Activated CD4-positive, alpha-beta T cell treated with anti-CD3 and anti-CD28 coated beads, Interleukin-2, amount 10 ng/mL, durations not matched to agents 24 days and 14 days (primary cell): ENCODE measurements at places on chromosomes 3 and 15. TPM values are rescaled to one million over a fixed set of nuclear protein-coding genes. Genes with fewer than 3 reads are reported as not detected.

- no peak overlapping the region for H3K27ac ChIP-seq
- no peaks in the 10 kb centered on the region for H3K4me1 ChIP-seq
- peaks cover 2% of the 10 kb centered on the region for H3K27me3 ChIP-seq
- no peak overlapping the region for H3K4me3 ChIP-seq
Observed at GRCh38 chr3:105402287-105402801, 35.6 kb downstream of the ALCAM start.

GRCh38 chr15:22868928-22869327, 30.5 kb downstream of the NIPA2 start:
- peaks cover 43% of the 10 kb centered on the region for H3K36me3 ChIP-seq
- peaks cover 6% of the 10 kb centered on the region for H3K4me1 ChIP-seq
- H3K4me3 ChIP-seq, result no peak overlapping the region

- H3K36me3 ChIP-seq, result no peaks in the 10 kb centered on the region
- H3K27ac ChIP-seq, result no peak overlapping the region
- H3K4me3 ChIP-seq, result no peak overlapping the region
Observed at GRCh38 chr3:59065240-59065639, 15.4 kb upstream of the CFAP20DC start.

DNA sequence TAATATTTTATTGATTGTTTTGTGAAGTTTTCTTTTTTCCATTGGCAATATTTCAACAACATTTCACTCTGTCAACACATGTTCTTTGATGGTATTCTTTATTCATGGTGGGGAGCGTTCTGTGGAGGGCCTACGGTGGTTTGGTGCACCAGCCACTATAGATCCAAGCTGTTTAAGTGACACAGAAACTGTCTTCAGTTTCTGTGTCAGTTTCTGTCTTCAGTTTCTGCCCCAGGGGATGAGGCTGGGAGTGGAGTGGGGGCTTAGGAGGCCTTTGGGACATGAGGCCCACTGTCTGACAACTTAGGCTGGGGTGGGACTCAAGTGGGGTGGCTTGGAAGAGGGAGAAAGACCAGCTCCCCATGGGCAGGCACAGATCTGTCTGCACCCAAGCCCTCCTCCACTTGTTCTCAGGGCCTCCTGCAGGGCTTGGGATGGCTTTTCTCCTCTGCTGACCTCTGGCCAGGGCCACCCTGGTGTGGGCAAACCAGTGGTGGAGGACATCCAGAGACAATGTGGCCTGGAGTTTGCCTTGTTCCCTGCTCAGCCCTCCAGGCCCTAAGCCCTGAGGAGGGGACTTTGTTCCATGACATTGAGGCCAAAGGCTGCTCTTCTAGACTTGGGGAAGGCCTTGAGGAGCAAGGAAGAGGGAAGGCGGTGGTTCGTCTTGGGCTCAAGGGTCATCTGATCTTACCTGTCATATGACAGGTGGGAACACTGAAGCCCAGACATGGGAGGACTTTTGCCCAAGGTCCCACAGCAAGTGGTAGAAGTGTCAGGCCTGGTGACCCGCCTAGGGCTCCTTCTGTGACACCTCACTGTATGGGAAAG, 60.3 kb upstream of the SMAD6 start:
- DNase-seq, result no peak
- no peaks in the 10 kb centered on the region for H3K36me3 ChIP-seq
- H3K27me3 ChIP-seq, result no peaks in the 10 kb centered on the region
- H3K27ac ChIP-seq, result no peak overlapping the region
- peaks cover 14% of the 10 kb centered on the region for H3K4me1 ChIP-seq
- H3K4me3 ChIP-seq, result no peak overlapping the region

MAP1A gene
- total RNA-seq, result 2.0 and 2.1 TPM in 2 replicates
